ENCODE measurements at places on chromosomes 7 and 10.

DNA sequence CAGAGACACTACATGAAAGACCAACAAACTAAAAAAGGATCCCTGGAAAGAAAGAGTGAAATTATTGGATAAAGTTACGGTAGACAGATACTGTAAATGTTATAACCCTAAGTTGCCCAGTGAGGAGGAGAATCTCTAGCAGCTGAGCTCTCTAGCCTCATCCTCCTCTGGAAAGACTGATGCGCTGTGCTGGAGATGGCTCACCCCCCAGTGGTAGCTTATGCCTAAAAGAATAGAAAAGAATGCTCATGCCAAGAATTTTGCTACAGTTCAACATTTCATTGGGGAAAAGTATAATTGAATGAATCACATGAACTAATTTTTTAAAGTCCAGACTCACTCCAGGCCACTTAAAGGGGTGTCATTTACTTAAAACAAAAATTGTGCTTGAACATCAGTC is 50.8 kb upstream of the RNF32 start:
- DNase-seq = no peak

DNA sequence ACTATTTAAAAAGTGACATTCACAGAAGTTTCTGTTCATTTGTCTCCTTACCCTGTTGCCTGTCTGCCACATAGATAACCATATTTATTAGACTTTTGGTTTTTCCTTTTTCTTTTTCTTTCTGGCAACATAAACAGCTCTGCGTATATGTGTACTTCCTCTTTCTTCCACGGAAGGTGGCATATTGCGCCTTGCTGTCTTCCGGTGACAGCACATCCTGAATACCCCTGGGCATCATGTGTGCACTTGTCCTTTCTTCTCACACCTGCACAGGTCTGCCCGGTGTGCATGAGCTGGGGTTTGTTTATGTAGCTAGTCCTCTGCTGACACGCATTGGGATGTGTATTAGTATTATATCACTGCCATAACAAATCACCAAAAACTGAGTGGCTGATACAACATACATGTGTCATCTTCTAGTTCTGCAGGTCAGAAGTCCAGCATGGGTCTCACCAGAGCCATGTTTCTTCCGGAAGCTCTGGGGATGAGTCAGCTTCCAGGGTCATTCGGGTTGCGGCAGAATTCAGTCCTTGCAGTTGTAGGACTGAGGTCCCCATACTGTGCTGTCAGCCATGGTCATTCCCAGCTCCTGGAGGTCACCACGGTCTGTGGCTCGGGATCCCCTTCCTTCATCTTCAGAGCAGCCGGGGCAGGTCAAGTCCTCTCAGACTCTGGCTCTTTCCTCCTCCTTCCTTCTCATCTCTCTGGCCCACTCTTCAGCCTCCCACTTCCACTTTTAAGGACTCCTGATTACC is 596.0 kb upstream of the FOXK1 start:
- no peak for DNase-seq

- no peak for DNase-seq
Measured at GRCh38 chr7:126394406-126394805, 858.3 kb downstream of the GRM8 start.

DNA sequence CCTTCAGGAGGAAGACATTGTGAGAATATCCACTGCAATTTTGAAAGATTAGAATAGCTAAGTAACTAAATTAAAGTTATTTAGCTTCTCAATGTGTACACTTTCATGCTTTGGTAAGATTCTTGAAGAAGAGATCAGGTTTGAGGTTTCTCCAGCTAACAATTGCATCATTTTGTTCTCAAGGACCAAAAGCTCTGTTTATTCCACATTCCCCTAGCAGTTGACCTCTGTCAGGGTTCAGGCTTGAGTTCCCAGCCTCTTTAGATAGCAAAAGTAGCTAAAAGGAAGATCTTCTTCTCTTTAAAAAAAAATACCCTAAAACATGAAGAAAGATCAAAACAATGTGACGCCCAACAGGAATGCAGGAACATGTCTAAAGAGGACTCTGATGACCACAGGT is 179.4 kb upstream of the IGFBP3 start:
- no peak for DNase-seq

DNA sequence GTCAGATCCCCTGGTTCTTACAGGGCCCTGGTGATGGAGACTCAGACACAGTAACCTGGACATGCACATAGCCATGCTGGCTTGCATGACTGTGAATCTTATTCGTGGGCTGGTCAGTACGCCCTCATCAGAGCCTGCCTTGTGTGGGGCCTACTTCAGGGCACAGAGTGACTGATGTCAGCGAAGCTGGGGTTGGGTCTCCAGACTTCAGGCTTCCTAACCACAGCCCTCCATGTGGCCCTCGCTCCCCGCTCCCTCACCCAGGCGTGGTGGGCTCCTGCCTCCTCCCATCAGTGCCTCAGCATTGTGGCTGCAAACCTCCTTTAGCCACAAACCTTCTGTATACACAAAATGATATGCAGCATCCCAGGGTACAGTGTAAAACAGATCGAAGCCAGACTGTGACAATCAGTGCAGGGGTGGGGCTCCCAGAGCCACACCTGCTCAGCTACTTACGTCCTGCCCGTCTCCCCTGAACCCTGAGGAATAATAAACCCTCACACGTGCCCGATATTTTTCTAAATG is 7.1 kb upstream of the C10orf105 start:
- no peak for DNase-seq

Measured in muscle of arm (tissue), 14 donors.